ENCODE measurements at places on chromosomes 7 and 10.

DNA sequence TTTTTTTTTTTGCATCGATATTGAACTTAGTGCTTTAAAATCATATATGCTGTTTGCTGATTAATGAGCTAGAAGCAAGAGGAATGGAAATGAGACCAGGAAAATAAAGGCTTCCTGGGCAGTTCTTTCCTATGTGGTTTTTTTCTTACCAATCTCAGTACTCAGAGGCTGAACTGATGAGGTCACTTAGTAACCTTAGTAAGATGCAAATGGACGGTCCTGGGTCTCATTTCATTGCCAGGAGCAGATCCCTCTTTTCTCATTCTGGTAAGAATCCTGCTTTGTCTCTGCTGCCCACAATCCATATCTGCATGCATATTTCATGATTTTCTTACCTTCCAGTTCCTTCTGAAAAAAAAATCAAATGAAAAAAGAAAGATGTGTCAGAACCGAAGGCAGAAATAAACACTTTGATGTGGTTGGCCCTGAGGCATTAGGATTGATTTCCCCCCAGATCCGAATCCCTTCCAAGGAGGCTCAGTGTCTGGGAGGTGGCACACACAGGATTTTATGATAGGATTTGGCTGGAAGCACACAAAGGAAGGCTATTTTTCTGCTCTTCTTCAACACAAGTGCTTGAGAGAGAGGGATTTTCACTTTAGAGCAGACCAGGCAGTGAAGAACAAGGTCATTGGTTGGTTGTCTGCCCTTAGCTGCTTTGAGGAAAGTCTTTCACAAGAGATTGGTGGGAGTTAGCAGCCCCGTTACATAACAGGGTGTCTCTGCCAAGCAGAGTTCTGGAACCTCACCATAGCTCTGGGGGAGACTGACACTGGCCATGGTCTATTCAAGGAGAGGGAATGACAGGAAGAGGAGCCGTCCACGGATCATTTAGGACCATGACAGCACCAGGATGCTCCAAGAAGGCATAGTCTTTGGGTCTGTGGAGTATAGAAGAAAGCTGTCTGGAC is 150.0 kb downstream of the CAMK1D start:
- DNase-seq, result no peak

DNA sequence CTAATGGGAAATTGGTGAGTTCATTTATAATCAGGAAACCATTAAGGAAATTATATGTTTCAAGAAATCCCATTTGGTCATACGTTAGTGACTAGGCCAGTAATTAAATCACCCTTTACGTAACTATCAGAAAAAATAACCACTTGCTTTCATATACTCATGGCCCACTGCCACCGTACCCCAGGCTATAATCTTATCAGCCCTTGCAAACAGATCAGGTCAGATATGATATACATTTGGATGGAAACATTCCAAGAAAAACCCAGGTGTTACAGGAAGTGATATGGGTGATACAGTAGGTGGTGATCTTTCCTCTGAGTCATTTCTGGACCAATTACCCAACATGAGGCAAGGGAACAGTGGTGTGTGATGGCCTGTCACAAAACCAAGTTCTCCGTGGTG is 481.0 kb upstream of the SEMA3A start:
- no peak for DNase-seq

DNA sequence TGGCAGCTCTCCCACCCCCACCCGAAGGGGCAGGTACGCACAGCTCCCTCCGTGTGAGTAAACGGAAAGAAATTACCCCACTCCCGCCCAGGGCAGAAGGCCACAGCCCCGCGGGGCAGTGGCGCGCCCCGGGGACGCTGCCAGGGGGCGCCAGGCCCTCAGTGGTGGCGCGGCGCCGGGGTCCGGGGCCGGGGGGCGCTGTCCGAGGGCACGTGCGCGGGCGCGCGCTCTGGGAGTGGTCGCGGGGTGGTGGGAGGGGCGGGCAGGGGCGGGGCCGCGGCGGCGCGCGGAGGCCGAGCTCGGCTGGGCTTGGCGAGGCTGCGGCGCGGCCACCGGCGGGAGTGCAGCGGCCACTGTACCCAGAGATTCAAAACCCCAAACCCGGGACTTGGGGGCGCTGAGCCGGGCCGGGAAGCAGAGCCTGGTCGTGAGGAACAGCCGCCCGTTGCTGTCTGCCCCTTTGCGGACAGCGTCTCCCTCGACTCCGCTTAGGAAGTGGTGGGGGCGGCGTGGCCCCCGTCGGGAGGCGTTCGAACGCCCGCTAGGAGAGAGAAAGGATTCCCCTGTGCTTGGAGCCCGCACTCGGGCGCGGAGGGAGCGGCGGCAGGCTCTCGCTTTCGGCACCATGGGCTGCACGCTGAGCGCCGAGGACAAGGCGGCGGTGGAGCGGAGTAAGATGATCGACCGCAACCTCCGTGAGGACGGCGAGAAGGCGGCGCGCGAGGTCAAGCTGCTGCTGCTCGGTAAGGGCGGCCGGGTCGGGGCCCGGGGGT is at the start of gene GNAI1:
Gene GNAI1 (plus strand): TSS at position 296 of the 773 bp plus-strand sequence. CDS start 330 bp downstream, at position 626.
- DNase-seq, result peak; percentile 87

GRCh38 chr10:127012769-127013152 is 107.5 kb downstream of the DOCK1 start:
- DNase-seq, result peak; percentile 39

DNA sequence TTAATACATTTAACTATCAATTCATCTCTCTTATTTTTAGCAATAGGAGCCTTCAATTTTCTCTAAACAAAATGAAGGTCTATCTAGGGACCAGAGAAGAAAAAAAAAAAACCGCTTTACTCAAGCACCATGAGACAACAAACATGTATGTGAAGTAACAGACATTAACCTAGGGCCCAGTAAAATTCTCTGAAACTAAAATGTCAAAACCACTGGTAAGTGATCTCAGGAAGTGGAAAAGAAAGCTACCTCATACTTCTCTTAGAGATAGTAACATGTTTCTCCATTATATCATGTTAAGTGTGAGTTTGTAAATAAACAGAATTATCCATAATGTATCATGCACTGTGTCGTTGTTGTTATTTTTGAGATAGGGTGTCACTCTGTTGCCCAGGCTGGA is 35.4 kb upstream of the PTER start:
- no peak for DNase-seq

GRCh38 chr10:21048068-21048467 is 151.0 kb upstream of the NEBL start:
- DNase-seq, result no peak

- DNase-seq, result peak; percentile 60
Observed at GRCh38 chr7:80859272-80859970, 59.4 kb downstream of the SEMA3C start.

DNA sequence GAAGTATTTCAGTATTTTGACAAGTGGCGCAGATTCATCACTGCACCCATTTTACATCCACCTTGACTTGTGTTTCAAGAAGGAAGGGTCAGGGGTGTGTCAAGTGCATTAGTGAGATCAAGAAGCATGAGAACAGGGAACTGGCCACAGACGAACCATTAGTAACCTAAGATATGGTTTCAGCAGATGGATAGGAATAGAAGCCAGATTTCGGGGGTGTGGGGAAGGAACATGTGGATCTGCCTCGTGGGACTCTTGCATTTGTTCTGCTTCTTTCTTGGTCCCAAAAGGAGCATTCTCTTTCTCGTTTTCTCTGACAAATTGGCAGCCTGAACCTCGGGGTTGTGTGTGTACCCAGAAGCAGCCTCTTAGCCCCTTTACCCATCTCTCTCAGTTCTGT is 9.6 kb downstream of the DENND2A start:
- DNase-seq, result no peak

DNA sequence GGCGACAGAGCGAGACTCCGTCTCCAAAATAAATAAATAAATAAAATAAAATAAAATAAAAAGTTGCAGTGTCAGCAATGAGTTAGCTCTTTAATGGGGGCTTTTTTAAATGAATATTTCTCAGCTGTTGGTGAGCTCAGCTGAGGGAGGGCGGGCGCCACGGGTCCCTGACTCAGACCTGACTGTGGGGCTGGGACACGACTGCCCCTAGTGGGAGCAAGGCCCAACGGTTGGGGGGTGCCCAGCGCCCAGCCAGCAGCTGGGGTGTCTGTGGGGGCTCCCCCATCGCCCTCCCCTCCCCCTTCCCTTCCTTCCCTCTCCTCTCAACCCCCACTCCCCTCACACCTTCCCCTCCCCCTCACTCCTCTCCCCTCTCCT is 46.6 kb downstream of the PWWP2B start:
- peak; percentile 85 for DNase-seq

- DNase-seq, result no peak
Observed at GRCh38 chr7:24025094-24025493, 258.9 kb upstream of the NPY start.

DNA sequence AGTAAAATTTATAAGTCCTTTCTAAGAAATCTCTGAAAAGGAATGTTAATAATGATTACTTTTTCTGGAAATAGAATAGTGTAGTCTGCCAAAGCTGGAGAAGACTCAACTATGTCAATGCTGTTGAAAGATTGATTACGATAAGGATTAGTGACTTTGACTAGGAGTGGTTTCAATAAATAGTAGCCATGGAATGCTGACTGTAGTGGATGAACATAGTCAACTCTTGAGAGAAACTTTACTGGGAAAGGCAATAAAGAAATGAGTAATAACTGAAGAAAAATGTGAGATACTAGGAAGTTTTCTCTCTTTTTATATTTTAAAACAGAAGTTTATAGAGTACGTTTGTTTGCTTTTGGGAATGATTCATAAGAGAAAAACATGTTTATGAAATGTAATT is 105.0 kb upstream of the CDK13 start:
- DNase-seq, result no peak

GRCh38 chr7:66283003-66283920 is 78.1 kb downstream of the TPST1 start:
- DNase-seq, result peak; percentile 69

DNA sequence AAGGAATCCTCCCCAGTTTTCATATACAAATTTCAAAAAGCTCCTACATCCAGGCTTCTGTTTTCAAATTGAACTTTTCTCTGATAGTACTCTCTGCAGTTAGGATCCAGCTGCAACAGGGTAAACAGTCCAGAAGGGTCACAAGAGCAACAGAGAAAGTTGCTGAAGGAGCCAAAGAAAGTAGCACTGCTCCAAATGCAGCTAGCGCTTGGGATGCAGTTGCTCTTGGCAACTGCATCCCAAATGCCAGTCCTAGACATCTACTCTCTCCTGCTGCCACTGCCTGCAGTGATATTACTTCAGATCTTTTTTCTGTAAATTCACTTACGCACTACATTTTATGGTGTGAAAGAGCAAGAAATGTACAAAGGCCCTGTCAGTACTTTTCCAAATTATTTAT is 14.6 kb downstream of the GPR37 start:
- DNase-seq, result no peak

GRCh38 chr7:101772508-101773211 is 44.8 kb upstream of the CUX1 start:
- no peak for DNase-seq

DNA sequence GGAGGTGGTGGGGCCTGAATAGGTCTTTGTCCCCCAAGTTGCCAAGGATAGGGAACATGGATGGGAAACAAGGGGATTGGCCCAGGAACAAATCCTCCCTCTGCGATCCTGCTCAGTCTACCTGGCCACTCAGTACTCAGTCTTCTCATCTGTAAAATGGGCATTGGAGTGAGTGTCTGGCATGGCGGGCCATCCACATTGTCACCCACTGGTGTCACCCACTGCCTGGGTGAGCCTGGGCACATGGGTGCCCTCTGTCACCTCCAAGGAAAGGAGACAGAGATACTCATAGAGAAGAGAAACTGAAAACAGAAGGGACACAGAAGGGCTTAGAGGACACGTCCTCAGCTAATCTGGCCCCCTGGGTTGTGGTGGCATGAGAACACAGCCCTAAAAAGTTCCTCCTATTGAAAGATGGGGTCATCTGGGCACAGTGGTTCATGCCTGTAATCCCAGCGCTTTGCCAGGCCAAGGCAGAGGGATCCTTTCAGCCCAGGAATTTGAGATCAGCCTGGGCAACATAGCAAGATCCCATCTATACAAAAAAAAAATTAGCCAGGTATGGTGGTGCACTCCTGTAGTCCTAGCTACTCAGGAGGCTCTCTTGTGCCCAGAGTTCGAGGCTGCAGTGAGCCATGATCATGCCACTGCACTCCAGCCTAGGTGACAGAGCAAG is 12.5 kb upstream of the TNRC18 start:
- DNase-seq, result no peak

DNA sequence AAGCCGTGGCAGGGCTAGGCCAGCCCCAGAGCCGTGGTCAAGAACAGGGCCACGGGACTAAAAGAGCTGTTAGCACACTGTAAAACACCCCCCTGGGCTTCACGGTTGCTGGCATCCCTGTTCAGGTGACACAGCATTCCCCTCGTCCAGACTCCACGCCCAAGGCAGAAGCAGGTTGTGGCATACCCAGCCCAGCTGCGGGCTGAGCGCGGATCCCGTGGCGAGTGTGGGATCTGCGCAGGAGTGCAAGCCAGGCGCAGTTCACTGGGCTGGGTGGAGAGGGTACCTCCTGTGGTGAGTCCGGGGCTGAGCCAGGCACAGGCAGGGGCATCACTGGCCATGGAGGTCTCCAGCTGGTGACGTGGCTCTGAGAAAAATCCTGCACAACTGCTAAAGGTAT is 199.1 kb downstream of the FZD1 start:
- DNase-seq, result no peak

- peak; percentile 78 for DNase-seq
Observed at GRCh38 chr10:102782673-102783551, 39.2 kb downstream of the WBP1L start.

DNA sequence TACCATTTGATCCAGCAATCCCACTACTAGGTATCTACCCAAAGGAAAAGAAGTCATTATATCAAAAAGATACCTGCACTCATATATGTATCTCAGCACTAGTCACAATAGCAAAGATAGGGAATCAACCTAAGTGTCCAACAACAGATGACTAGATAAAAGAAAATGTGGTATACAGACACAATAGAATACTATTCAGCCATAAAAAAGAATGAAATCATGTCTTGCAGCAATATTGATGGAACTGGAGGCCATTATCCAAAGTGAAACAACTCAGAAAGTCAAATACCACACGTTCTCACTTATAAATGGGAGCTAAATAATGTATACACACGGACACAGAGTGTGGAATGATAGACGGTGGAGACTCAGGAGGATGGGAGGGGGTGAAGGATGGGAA is 146.0 kb downstream of the PARD3 start:
- no peak for DNase-seq

GRCh38 chr10:50623663-50624412 is at the start of gene SGMS1:
SGMS1 (minus strand) TSS chr10:50623956; CDS start chr10:50344114, 279,842 bp downstream.
- DNase-seq, result peak; percentile 97

GRCh38 chr7:24924375-24924774 is 55.6 kb downstream of the OSBPL3 start:
- no peak for DNase-seq

DNA sequence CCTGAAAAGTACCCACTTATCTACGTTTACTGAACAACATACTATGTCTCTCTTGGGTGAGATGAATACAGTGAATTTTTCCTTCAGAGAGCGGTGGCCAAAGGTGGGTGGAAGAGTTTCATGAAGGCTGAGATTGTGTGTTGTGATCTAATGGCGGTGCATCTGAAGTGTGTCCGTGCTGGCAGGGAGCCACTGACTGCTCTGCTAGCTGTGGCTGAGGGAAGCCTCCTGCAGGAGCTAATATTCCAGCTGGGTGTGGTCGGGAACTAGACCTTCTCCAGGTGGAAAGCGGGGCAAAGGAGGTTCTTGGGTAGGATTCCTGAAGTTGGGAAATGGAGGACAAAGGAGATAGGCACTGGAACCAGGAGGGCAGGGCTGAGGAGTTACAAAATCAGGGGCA is 69.2 kb upstream of the GRB10 start:
- no peak for DNase-seq
